Caco-2 (cell line): ENCODE measurements at places on chromosomes 11 and 22. TPM values are rescaled to one million over a fixed set of nuclear protein-coding genes. Genes with fewer than 3 reads are reported as not detected.
A peak's percentile ranks its signal among the peaks of the same experiment; 100 is the strongest.

The ME3 gene
- total RNA-seq: 32.8 and 36.9 TPM in 2 replicates

DNA sequence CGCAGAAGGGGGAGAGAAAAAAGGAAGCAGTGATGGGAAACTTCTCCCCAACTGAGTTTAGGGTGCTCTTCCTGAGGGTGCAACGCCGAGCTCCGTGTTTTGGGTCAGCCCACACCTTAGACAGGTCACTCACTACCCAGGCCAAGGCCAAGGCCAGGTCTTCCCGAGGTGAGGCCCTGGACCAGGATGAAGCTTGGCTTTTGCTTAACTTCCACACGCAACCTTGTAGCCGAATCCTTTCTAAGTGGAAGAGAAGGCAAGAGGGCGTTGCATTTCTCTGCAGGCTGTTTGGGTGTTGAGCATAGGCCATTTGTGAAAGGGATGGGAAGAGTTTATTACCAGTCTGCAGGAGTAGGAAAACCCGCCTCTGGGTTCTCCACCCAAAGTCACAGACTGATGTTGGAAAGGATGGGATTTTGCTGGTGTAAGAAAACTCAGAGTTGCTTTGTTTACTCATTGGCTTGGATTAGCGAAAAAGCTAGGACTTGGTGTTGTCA, 1.5 kb downstream of the KREMEN1 start:
- DNase-seq: no peak
- peaks cover 46% of the 10 kb centered on the region for H3K4me1 ChIP-seq
- peak overlapping the region; percentile 42 for H3K27ac ChIP-seq
- peak overlapping the region; percentile 81 for H3K4me3 ChIP-seq
- no peaks in the 10 kb centered on the region; the same call in 1 of the 2 replicates for H3K36me3 ChIP-seq

- H3K4me1 ChIP-seq: peaks cover 13% of the 10 kb centered on the region
- no peaks in the 10 kb centered on the region for H3K27me3 ChIP-seq
- H3K36me3 ChIP-seq: no peaks in the 10 kb centered on the region
- no peak overlapping the region for H3K4me3 ChIP-seq
- H3K27ac ChIP-seq: no peak overlapping the region
Measured at GRCh38 chr11:86641537-86642261, 30.7 kb downstream of the ME3 start.

GRCh38 chr22:48331691-48332220, 1495.9 kb downstream of the BRD1 start:
- no peak for DNase-seq
- H3K4me3 ChIP-seq: no peak overlapping the region
- no peaks in the 10 kb centered on the region for H3K36me3 ChIP-seq

DNA sequence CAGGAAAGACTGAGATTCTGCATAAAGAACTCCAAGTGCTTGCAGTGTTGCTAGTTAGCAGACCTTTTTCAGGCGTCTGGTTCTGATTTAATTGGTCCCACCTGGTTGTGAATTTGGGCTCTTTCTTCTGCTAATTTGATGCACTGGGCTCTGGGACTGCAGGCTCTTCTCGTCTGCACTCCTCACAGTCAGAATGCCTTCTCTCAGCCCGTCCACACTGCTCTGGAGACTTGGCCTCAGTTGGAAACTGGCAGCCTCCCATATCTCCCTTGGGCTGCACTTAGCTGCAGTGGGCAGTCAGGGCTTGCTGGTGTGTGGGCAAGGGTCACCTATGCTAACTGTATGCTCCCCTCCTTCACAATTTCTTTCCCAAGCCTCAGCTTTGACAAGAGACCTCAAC, 1.5 kb downstream of the TRIM6 start:
- no peaks in the 10 kb centered on the region for H3K27me3 ChIP-seq
- no peaks in the 10 kb centered on the region for H3K36me3 ChIP-seq
- no peak for DNase-seq
- no peak overlapping the region for H3K27ac ChIP-seq

GRCh38 chr22:17479135-17479534, 84.2 kb upstream of the SLC25A18 start:
- DNase-seq: no peak
- no peaks in the 10 kb centered on the region for H3K27me3 ChIP-seq
- H3K4me1 ChIP-seq: no peaks in the 10 kb centered on the region
- no peak overlapping the region for H3K27ac ChIP-seq
- H3K36me3 ChIP-seq: no peaks in the 10 kb centered on the region

- H3K27ac ChIP-seq: no peak overlapping the region
- peaks cover 1% of the 10 kb centered on the region for H3K27me3 ChIP-seq
- no peak for DNase-seq
- no peaks in the 10 kb centered on the region for H3K4me1 ChIP-seq
- no peak overlapping the region for H3K4me3 ChIP-seq
Measured at GRCh38 chr11:14969901-14970323, 2.2 kb downstream of the CALCA start.

DNA sequence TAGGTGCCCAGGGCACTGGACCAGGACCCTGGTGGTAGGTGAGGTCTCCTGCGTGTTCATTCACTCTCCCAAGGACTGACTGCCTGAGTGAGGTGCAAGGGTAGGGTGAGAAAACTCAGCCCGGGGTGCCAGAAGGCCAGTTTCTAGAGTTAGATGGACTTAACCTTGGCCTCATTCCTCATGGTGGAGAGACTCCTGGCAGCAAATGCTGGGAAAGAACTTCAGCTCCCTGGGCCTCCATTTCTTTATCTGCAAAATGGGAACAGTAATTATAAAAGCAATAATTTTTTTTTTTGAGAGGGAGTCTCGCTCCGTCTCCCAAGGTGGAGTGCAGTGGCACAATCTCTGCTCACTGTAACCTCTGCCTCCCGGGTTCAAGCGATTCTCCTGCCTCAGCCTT, 47.7 kb downstream of the TRIOBP start:
- H3K27me3 ChIP-seq: no peaks in the 10 kb centered on the region
- peaks cover 2% of the 10 kb centered on the region; the same call in 1 of the 2 replicates for H3K36me3 ChIP-seq
- no peak for DNase-seq

DNA sequence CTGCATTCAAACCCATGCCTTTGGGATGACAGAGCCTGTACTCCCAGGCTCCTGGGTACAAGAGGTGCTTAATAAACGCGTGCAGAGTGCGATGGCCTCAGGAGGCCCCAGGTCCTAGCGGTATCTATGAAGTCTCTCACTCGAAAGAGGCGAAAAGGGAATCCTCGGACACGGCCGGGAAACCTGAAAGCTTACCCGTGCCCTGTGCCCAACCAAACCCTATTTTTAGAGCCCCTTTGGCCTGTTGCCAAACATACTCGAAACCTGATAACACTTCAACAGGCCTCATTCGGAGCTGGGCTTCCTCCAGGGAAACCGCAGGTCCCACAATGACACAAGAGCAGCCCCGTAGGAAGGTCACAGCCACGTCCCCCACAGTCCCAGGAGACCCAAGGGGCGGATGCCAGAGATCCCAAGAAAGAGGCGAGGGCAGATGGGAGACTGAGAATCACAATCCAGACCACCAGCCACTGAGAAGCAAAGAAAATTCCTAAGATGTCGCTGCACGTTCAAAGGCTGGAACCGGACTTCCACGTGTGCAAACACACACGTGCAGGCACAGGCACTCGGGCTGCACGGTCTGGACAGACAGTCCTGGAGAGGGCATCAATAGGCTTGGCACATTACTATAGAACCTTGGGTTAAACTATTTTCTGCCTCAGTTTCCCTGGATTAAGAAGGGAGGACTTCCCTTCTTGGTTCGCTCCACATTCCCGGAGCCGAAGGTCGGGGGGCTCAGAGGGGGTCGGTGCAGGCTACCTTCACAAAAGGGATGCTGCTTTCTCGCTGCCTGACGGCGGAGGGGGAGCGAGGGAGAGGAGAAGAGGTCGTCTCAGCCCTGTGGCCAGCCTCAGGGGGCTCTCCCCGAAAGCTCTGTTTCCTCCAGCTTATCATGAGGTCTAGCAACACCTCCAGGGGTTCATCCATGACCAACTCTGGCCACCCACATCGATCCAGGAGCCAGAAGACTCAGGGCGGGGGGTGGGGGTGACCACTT, 8.2 kb downstream of the PDGFB start:
- no peak overlapping the region for H3K4me3 ChIP-seq
- no peak for DNase-seq
- H3K27me3 ChIP-seq: no peaks in the 10 kb centered on the region
- H3K4me1 ChIP-seq: peaks cover 20% of the 10 kb centered on the region
- no peak overlapping the region for H3K27ac ChIP-seq

DNA sequence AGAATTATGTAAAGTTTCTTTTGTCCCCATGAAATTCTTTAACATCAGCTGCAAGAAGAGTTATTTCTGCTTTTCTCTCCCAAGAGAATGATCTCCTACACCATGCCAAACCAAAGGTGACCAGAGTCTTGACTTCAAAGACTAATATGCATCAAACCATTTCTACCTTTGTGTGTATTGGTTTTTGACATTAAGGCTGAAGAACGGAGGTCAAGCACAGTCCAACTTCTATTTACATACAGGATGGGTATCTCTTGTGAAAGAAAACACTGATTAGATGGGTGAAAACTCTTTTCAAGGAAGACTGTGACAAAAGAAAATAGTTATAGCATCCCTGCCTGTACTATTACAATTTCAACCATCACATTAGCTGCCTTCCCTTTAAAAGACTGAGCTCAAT, 256.3 kb downstream of the CADM1 start:
- DNase-seq: no peak
- peak overlapping the region; percentile 36 for H3K27ac ChIP-seq
- H3K36me3 ChIP-seq: no peaks in the 10 kb centered on the region
- H3K27me3 ChIP-seq: no peaks in the 10 kb centered on the region

The TNRC6B gene
- total RNA-seq: 22.1 and 23.5 TPM in 2 replicates

GRCh38 chr22:50034126-50035081, 21.8 kb upstream of the IL17REL start:
- H3K4me3 ChIP-seq: no peak overlapping the region
- no peak for DNase-seq
- H3K4me1 ChIP-seq: peaks cover 3% of the 10 kb centered on the region; the same call in 1 of the 2 replicates
- H3K36me3 ChIP-seq: no peaks in the 10 kb centered on the region
- no peaks in the 10 kb centered on the region for H3K27me3 ChIP-seq
- no peak overlapping the region for H3K27ac ChIP-seq

DNA sequence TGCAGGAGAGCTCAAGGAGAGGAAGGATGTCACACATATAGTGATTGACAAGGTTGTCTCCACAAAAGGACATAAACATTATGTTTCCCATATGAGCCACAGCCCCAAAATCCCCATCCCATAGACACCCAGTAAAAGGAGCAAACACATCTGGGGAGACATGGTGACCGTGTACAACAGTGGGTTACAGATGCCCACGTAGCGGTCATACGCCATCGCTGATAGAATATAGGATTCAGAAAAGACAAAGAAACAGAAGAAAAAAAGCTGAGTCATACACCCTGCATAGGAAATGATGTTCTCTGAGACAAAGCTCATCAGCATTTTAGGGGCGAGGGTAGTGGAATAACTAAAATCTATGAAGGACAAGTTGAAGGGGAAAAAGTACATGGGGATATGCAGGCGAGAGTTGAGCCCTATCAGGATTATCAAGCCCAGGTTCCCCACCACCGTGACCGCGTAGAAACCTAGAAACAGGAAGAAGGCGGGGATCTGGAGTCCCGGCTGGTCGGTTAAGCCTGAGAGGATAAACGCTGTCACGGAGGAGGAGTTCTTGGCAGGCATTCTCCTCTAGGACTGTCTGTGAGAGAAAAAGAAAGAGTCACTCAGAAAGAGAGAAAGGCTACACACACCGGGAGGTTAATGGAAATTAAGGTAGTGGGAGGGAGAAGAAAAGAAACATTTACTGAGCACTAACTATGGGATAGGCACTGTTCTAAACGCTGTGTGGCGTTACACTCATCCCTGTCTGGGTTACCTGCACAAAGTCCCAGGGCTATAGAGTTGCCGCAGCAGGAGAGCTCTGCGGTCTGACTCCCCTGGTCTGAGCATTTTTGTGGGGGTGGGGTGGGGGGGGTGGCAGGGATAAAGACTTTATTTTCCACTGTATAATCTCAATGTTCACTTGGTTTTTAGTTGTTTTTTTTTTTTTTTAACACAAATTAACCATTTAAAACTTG, 36.1 kb upstream of the OR8B8 start:
- peak; percentile 31 for DNase-seq
- H3K4me3 ChIP-seq: no peak overlapping the region
- H3K36me3 ChIP-seq: no peaks in the 10 kb centered on the region
- no peak overlapping the region for H3K27ac ChIP-seq

DNA sequence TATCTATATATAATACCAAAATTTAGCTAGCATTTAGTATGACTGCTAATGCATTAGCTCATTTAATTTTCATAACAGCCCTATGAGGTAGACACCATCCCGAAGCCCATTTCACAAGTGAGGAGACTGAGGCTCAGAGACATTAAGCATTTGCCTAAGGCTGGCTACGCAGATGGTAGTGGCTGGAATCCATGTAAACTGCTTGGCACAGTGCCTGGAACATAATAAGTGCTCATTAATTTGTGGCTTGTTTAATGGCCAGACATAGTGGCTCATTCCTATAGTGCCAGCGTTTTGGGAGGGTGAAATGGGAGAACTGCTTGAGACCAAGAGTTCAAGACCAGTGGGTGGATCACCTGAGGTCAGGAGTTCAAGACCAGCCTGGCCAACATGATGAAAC, 17.8 kb upstream of the TP53I11 start:
- H3K36me3 ChIP-seq: no peaks in the 10 kb centered on the region
- no peak overlapping the region for H3K27ac ChIP-seq
- no peak for DNase-seq
- H3K4me3 ChIP-seq: no peak overlapping the region
- H3K27me3 ChIP-seq: no peaks in the 10 kb centered on the region
- H3K4me1 ChIP-seq: peaks cover 4% of the 10 kb centered on the region; the same call in 1 of the 2 replicates

The OR5P2 gene
- not detected in 2 replicates for total RNA-seq

GRCh38 chr11:20715464-20715863, 46.1 kb downstream of the NELL1 start:
- no peaks in the 10 kb centered on the region for H3K27me3 ChIP-seq
- H3K4me1 ChIP-seq: no peaks in the 10 kb centered on the region
- no peak overlapping the region for H3K4me3 ChIP-seq
- no peak overlapping the region for H3K27ac ChIP-seq

The OR52N4 gene
- not detected in 2 replicates for total RNA-seq

DNA sequence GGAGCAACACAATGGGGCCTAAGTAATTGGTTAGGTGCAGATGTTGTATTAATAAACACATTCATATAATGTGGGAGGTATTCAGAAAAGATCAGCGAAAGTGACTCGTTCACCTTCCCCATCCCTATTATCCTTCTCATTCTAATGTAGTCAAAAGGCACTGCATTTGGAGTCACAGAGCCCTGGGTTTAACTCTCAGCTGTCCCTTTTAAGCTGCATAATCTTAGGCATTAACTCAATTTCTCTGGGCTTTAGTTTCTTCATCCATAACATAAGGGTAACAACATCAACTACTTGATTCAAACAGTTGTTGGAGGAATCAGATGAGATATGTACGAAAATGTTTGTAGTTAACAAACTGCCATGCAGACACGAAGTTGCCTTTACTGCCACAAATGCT, 187.6 kb upstream of the PITPNB start:
- H3K4me1 ChIP-seq: no peaks in the 10 kb centered on the region
- H3K27ac ChIP-seq: no peak overlapping the region
- no peak for DNase-seq
- no peaks in the 10 kb centered on the region for H3K27me3 ChIP-seq
- H3K4me3 ChIP-seq: no peak overlapping the region
- no peaks in the 10 kb centered on the region for H3K36me3 ChIP-seq
